Activated CD4-positive, alpha-beta T cell treated with anti-CD3 and anti-CD28 coated beads for 48 hours (primary cell): ENCODE measurements at places on chromosomes 2 and 18.

- DNase-seq, result no peak
Measured at GRCh38 chr2:37125416-37125815, 31.4 kb downstream of the EIF2AK2 start.

DNA sequence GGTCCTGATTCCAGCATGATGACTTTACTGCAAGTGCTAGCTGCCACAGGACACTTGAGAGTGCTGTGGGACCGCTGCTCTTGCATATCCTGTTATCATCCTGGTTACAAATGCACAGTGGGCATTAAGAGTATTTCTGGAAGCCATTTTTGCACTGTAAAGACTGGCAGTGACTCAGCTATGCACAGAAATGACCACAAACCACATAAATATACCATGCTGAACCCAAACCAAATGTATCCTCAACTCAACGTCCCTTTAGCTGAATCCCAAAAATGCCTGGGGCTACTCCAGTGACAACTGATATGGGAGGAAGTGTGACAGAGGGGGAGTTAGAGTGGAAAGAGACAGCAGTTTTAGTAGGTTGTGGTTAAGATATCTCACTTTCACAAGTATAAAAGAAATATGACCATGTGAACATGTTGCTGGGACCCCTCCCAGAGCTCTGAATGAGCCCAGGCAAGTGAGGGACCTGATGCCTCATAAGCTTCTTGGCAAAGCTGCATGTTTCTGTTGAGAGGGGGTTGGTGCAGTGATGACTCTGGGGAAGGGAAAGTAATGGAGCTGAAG, 37.3 kb downstream of the RHBDD1 start:
- peak; percentile 42 for DNase-seq

- no peak for DNase-seq
Measured at GRCh38 chr2:144227427-144228105, 292.4 kb downstream of the ZEB2 start.

GRCh38 chr2:196480653-196481323, 158.7 kb upstream of the CCDC150 start:
- no peak for DNase-seq

DNA sequence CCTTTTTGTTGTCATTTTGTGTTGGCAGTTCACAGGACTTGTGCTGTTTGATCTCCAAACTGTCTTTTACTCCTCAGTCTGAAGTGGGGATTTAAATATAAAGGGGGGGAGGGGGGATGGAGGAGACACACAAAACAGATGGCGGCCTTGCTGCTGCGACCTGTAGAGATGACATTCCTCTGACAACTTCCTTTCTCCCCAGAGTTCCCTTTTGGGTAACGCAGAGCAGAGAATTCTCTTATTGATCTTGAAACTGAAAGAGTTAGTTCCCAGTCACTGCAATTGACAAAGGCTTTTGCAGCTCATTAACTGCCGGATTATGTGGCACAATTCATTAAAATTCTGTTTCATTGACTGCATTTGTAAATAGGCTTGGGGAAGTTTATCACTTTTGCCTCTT, 279.3 kb downstream of the TSN start:
- no peak for DNase-seq

DNA sequence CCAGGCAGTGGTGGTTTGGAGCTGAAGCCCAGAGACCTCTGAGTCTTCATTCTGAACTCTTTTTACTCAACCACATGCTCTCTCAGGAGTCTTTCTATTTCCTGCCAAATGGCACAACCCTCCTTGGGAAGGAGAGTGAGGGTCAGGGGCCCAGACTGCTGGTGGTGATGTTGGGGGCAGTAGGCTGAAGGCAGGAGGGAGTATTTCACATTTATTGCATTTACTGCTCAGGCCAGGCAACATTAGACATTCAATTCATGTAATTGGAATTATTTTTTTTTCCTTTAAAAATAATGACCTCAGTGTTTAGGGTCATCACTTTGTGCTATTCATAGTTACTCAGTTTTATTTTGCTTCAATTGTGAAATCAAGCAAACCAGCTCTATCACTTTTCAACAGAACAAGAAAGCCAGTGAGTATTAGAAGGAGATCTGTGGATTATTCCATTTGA, 311.3 kb upstream of the NT5C1B start:
- DNase-seq, result no peak

DNA sequence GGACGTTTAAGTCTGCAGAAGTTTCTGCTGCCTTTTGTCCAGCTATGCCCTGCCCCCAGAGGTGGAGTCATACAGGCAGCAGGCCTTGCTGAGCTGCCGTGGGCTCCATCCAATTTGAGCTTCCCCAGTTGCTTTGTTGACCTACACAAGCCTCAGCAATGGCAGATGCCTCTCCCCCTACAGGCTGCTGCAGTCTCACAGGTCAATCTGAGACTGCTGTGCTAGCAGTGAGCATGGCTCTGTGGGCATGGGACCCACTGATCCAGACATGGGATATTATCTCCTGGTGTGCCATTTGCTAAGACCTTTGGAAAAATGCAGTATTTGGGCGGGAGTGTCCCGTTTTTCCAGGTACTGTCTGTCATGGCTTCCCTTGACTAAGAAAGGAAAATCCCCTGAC, 726.0 kb downstream of the ERBB4 start:
- no peak for DNase-seq

DNA sequence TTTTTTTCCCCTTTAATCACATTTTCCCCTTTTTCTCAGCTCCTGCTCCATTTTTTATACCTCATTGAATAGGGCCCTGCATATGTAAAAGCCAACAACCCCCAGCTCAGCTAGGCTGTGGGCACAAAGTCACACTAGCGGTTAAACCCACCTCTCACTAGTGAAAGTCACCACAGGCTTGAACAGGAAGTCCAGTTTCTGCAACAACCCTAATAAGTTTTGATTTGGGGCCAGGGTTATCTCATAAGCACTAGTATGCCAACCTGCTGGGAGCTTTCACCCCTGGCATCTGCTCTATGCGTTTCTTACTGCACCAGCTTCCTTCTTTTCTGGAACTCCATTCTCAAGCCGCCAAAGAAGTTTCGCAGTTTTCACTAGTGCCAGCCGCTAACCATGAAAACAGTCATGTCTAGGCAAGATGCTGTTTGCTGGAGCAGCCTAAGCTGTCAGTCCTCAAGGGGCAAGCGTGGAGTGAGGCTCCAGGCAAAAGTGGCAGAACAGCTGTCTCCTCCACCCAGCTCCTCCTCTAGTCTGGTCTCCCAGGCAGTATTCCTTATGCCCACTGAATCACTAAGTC, 197.0 kb upstream of the MEIS1 start:
- DNase-seq, result no peak

- no peak for DNase-seq
Measured at GRCh38 chr18:7329016-7329415, 98.1 kb downstream of the LRRC30 start.

DNA sequence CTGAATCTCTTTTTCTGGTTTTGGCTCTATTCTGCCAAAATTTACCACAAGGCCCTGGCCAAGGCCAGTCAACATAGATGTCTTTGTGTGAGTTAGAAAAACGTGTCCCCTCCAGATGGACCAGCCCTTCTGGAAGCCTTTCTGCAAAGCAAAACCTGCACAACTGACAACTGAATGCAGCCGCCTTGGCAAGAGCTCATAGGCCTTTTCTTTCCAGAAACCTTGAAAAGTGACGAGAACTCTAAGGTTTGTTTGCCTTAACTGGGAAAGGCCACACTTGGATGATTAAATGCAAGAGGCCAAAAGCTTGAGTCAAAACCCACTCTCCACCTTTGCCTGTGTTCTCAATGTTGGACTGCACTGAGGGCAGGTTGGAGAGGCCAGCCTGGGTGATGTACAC, 103.9 kb downstream of the COLEC12 start:
- DNase-seq, result no peak

GRCh38 chr2:186903216-186903615, 54.2 kb upstream of the ZSWIM2 start:
- no peak for DNase-seq

DNA sequence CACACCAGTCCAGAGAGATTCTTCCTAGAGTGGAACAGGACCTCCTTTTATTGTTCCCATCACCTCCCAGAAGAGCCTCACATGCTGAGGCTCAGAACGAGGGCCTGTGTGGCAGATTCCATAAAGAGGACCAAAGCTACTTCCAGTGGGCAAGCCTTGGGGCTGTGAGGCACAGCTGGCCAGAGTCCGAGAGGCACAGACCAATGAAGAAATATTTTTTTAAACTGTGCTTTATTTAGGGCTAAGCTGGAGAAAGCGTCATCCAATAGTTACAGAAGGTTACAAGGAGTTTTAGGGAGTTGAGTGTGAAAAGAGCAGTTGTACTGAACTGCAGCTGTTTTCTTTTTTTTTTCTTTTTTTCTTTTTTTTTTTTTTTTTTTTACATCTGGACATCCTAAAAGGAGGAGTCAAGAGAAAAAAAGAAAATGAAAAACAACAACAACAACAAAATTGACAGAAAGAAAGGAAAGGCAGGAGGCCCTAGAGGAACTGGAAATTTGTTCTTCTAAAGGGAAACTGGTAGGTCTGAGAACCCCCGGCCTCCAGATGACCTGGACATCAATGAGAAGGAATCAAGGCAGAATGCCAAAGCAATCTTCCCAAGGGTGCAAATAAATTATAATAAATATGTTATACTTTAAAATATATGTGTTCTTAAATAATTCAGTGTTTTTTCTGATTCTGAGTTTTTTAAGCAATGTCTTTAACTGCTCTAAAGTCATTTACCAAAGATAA, 322.6 kb downstream of the CELF4 start:
- DNase-seq, result no peak

DNA sequence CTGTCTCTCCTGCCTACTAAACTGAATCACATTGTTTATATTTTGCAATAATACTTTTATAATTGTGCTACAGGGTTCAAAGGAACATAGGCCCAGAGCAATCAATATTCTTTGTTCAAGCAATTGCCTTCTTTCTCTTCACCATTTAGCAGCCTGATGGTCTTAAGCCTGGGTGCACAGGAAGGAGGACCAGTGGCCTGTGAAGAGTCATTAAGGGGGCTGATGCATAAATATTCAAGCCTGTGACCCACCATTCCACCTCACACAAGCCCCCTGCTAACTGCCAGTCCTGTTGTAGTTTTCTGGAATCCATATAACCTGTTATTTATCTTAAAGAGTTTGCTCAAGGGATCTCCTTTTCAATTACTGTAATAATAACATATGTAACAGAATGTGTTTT, 56.0 kb downstream of the ABCA12 start:
- no peak for DNase-seq

GRCh38 chr2:8500124-8501054, 181.5 kb upstream of the ID2 start:
- no peak for DNase-seq

- no peak for DNase-seq
Measured at GRCh38 chr2:232949016-232949415, 64.0 kb downstream of the NGEF start.
